ENCODE measurements at places on chromosomes 1 and 21. TPM values are rescaled to one million over a fixed set of nuclear protein-coding genes. Genes with fewer than 3 reads are reported as not detected.

OR6K3 gene
- not detected for total RNA-seq

PALMD gene
- total RNA-seq = 6.1 TPM

FCGR3A gene
- 6.7 TPM for total RNA-seq

CYP4A22 gene
- total RNA-seq = 0.27 TPM

FAM151A gene
- total RNA-seq = not detected

RAB42 gene
- 3.0 TPM for total RNA-seq

SF3B4 gene
- 11.3 TPM for total RNA-seq

SDHB gene
- total RNA-seq = 57.2 TPM

ADAMTS4 gene
- total RNA-seq = 2.0 TPM

MROH9 gene
- not detected for total RNA-seq

PTPN22 gene
- 0.36 TPM for total RNA-seq

S100A3 gene
- total RNA-seq = not detected

ZBTB37 gene
- 47.2 TPM for total RNA-seq

NR0B2 gene
- total RNA-seq = not detected

TM2D1 gene
- total RNA-seq = 51.4 TPM

CLCN6 gene
- 19.9 TPM for total RNA-seq

FBLIM1 gene
- total RNA-seq = 8.9 TPM

XCL1 gene
- total RNA-seq = not detected

S100A8 gene
- 2.9 TPM for total RNA-seq

NVL gene
- 42.1 TPM for total RNA-seq

CACNA1E gene
- total RNA-seq = 51.2 TPM

MEX3A gene
- 49.8 TPM for total RNA-seq

S1PR1 gene
- total RNA-seq = 38.3 TPM

TEX38 gene
- not detected for total RNA-seq

SLFNL1 gene
- total RNA-seq = 3.4 TPM

LCE1C gene
- total RNA-seq = not detected

RPTN gene
- total RNA-seq = not detected

LEPR gene
- 13.2 TPM for total RNA-seq

ANKRD65 gene
- 1.1 TPM for total RNA-seq

C1orf53 gene
- 0.82 TPM for total RNA-seq

FLG2 gene
- total RNA-seq = not detected

ERMAP gene
- total RNA-seq = 3.0 TPM

PKLR gene
- total RNA-seq = not detected

RGS4 gene
- total RNA-seq = 9.5 TPM

VAV3 gene
- total RNA-seq = 19.5 TPM

PSMA5 gene
- total RNA-seq = 30.3 TPM

RHD gene
- total RNA-seq = 0.64 TPM

ASTN1 gene
- 62.8 TPM for total RNA-seq

VASH2 gene
- total RNA-seq = 52.3 TPM

MYOM3 gene
- total RNA-seq = 0.09 TPM

C1orf185 gene
- not detected for total RNA-seq

Data from cerebellum (tissue), 4 donors.